NCI-H1694 (cell line): ENCODE measurements at places on chromosomes 7 and 10.

GRCh38 chr7:137606061-137606674 is 240.6 kb downstream of the DGKI start:
- DNase-seq, result peak; percentile 36

GRCh38 chr10:102188298-102188940 is 36.2 kb downstream of the NOLC1 start:
- no peak for DNase-seq

DNA sequence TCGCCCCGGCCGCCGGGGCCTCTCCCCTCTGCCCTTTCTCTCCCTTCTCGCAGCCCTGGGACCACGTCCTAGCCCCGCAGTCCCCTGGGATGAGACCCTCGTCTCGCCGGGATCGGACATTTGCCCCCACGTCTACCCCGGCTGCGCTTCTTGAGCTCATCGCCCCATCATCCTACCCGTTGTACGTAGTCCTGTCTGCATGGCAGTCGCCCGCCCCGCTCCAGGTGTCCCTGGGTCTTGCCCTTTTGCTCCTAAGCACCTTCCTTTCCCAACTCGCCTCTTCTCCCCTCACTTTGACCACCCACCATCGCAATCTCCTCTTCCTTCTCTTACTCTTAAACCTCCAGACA is 582 bp downstream of the TPST1 start:
- no peak for DNase-seq

- DNase-seq, result no peak
These were observed 28.2 kb upstream of the PRKAR2B start for GRCh38 chr7:107016312-107016711.

- DNase-seq, result peak; percentile 25
These were observed at the start of gene CLIP2 for GRCh38 chr7:74289018-74289658. TSS of gene CLIP2 (plus strand) at chr7:74289407. CDS start at chr7:74317547, 28,140 bp downstream.

DNA sequence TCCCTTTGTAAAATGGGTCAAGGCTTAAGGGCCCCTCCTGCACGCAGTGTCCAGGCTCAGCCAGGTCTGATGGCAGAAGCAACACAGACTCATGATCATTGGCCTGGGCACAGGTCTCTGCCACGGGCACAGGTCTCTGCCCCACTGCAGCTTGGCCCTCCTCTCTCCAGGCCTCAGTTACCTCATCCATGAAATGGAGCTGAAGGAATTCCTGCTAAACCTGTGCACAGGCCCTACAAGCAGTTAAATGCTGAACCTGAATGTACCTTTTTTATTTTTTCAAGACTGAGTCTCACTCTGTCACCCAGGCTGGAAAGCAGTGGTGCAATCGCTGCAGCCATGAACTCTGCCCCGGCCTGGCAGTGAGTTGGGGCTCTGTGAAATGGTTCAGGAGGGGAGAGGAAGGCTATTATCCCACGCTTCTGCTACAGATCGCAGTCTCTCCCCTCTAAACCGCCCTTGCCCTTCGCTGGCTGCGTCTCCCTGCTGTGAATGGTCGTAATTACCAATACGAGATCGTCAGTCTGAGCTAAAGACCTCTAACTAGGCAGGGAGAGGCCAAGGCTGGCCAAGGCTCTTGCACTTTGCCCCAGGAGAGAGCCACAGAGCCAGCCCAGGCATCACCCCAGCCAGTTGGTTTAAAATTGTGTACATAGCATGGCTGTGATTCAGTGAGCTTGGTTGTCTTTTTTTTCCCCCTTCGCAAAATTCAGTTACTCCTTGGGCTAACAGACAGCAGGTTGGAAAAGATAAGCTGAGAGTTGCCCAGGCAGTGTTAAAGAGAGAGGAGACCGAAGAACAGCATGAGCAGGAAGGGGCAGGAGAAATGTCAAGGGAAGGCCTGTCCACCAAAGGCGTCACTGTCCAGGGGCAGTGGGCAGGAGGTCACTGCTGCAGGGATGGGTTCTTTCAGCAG is 93.0 kb upstream of the KCTD7 start:
- no peak for DNase-seq

- DNase-seq, result no peak
These were observed 273.9 kb upstream of the MGMT start for GRCh38 chr10:129193148-129193547.

DNA sequence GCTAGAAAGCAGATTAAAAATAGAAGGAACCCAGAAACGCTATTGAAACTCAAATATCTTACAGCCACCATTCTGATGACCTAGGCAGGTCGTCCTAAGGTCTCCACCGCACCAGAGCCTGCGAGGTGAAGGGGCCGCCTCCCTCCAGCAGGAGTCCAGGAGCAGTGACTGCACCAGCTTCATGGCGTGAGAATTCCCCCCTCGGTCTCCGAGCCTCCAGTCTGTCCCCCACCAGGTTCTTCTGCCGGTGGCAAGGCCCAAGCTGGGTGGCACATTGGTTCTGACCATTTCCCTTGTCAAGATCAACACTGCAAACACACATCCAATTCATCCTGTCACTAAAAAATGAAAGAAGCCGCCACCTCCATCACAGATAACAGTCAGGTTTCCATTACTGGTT is 98.7 kb downstream of the DIP2C start:
- DNase-seq, result no peak

GRCh38 chr7:20509892-20510572 is 105.4 kb upstream of the ABCB5 start:
- DNase-seq, result no peak
